ENCODE measurements at places on chromosomes 3 and 15.

DNA sequence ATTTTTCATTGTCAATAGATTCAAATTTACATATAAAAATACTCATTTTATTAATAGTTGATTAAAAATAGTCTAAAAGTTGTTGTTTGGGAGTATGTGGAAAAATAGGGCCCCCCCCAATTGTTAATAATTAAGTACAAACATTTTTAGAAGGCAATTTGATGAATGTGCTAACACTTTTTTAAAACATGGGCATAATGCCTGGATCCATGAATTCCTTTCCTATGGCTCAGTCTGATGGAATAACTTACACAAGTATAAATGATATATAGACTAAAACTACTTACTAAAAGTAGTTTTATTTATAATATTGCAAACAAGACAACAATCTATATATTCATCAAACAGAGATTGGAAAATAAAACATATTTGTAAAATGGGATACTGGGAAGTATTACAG, 247.2 kb upstream of the LRRN1 start:
- no peak for DNase-seq

GRCh38 chr15:98592136-98592535, 56.2 kb upstream of the IGF1R start:
- no peak for DNase-seq

DNA sequence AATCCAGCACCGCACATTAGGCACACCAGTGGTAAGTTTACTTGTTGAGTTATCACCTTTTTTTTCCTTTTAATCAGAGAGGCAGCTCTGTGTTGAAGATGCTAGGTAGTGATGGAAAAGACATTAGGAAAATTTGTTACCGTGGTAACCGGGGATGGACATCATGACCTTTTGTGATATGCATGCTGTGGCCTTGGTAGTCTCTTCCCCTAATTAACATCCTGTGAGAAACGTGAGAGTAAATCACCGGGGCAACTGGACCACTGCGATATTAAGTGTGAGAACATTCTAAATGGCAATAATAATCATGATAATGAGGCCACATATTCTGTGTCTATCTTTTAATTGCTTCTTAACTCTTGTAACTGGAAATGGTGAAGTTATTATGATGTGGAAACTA, 362.0 kb downstream of the CACNA2D3 start:
- no peak for DNase-seq

GRCh38 chr3:172848910-172849309, 98.4 kb downstream of the ECT2 start:
- no peak for DNase-seq

DNA sequence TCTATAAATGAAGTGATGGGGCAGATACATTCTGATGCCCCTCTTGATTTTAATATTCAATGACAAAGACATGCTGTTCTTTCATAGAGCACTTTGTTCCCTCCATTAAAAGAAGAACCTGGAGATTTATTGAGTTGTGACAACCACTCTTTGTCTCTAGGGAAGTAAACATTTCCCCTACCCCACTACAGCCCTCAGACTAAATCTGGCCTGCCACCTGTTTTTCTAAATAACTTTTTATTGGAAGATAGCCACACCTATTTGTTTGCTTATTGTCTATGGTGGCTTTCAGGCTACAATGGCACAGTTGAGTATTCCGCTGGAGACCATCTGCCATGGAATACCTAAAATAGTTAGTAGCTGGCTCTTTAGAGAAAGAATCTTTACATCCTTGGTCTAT, 41.2 kb upstream of the ZNF385D start:
- no peak for DNase-seq

DNA sequence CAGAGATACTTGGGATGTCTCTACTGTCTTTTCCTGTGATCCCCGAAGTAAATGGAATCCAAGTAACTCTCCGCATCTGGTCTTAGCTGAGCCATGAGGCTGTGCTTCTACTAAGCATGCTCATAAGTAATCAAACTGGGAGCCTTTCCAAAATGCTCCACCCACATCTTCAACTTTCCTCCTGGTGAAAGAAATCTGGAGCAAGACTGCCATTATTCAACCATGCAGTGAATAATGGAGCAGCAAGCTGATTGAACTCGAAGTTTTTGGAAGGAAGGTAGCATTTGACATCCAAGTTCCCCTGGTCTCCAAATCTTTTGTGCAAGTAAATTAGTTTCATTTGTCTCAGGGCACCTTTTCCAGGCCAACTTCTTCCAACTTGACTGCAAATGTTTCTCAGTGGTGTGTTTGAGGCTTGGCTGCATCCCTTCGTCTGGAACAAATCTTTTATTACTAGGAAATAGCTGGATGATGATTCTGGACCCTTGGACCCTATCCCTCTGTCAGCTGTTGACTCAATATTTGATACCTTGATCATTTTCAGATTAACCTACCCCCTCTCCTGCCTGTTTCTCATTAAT, 19.4 kb downstream of the GXYLT2 start:
- DNase-seq: no peak

All from stimulated activated CD4-positive, alpha-beta T cell treated with anti-CD3 and anti-CD28 coated beads, Interleukin-12 subunit alpha, Interleukin-12 subunit beta, amount 100 ng/mL, for 4 hours (primary cell).